ENCODE measurements at places on chromosomes 13 and 19. TPM values are rescaled to one million over a fixed set of nuclear protein-coding genes. Genes with fewer than 3 reads are reported as not detected.

- H3K27me3 ChIP-seq: peaks cover 74% of the 10 kb centered on the region
- H3K4me3 ChIP-seq: peak overlapping the region; percentile 14
- no peak overlapping the region for H3K27ac ChIP-seq
- no peaks in the 10 kb centered on the region for H3K4me1 ChIP-seq
- H3K36me3 ChIP-seq: peaks cover 4% of the 10 kb centered on the region
- DNase-seq: no peak
Measured at GRCh38 chr19:55353356-55353802, 1.1 kb downstream of the COX6B2 start.

- H3K36me3 ChIP-seq: peaks cover 47% of the 10 kb centered on the region
- no peaks in the 10 kb centered on the region for H3K4me1 ChIP-seq
- no peaks in the 10 kb centered on the region for H3K27me3 ChIP-seq
- H3K27ac ChIP-seq: no peak overlapping the region
Measured at GRCh38 chr19:49874503-49875157, 2.5 kb downstream of the AKT1S1 start.

The PLIN3 gene
- total RNA-seq: 30.4 TPM

DNA sequence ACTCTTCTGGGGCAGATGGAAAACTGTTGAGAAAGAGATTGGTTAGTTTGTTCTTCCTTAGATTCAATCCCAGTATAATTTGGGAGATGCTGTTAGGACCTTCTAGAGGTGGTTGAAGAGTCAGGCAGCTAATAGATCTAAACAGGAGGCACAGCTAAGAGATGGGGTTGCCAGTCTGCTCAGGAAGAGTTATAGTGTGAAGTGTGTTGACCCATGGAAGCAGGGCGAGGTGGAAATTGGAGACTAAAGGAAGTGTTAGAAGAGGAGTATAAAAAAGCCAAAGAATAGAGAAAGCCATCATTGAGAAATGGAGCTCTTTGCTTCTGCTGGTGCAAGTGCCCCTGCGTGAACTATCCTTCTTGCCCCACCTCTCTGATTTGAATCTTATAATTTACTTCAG lies 3.8 kb upstream of the OXGR1 start:
- no peak overlapping the region for H3K4me3 ChIP-seq
- H3K36me3 ChIP-seq: no peaks in the 10 kb centered on the region
- no peaks in the 10 kb centered on the region for H3K27me3 ChIP-seq
- no peak overlapping the region for H3K27ac ChIP-seq
- H3K4me1 ChIP-seq: no peaks in the 10 kb centered on the region

- no peak for DNase-seq
- H3K36me3 ChIP-seq: no peaks in the 10 kb centered on the region
- H3K27me3 ChIP-seq: no peaks in the 10 kb centered on the region
Measured at GRCh38 chr13:60645676-60646075, 248.7 kb downstream of the TDRD3 start.

GRCh38 chr19:49588365-49589122 lies 2.4 kb upstream of the PRR12 start:
- no peaks in the 10 kb centered on the region for H3K36me3 ChIP-seq
- no peak for DNase-seq
- H3K4me1 ChIP-seq: no peaks in the 10 kb centered on the region

- no peaks in the 10 kb centered on the region for H3K36me3 ChIP-seq
- DNase-seq: no peak
- H3K4me1 ChIP-seq: peaks cover 52% of the 10 kb centered on the region
- no peak overlapping the region for H3K4me3 ChIP-seq
Measured at GRCh38 chr19:13848798-13849676, 27.9 kb upstream of the NANOS3 start.

- no peak overlapping the region for H3K27ac ChIP-seq
- no peak overlapping the region for H3K4me3 ChIP-seq
- H3K36me3 ChIP-seq: no peaks in the 10 kb centered on the region
- no peaks in the 10 kb centered on the region for H3K4me1 ChIP-seq
Measured at GRCh38 chr19:2514981-2515518, 39.1 kb downstream of the GADD45B start.

- DNase-seq: no peak
- H3K27ac ChIP-seq: no peak overlapping the region
- peaks cover 8% of the 10 kb centered on the region for H3K4me1 ChIP-seq
- no peaks in the 10 kb centered on the region for H3K36me3 ChIP-seq
- no peak overlapping the region for H3K4me3 ChIP-seq
- no peaks in the 10 kb centered on the region for H3K27me3 ChIP-seq
Measured at GRCh38 chr13:94031609-94032008, 447.9 kb downstream of the DCT start.

DNA sequence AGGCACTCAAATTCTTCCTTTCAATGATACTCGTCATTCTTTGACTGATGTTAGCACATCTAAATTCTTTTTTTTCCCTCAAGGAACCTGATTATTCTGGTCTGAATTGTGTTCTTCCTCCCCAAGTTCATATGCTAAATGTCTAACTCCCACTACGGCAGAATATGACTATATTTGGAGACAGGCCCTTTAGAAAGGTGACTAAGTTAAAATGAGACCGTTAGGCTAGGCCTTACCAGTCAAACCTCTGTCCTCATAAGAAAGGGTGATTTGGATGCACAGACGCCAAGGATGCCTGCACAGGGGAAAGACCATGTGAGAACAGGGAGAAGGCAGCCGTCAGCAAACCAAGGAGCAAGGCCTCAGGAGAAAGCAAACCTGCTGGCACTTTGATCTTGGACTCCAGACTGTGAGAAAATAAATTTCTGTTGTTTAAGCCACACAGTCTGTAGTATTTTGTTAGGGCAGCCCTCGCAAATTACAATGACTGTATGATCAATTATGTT lies 13.1 kb upstream of the FOXO1 start:
- H3K27me3 ChIP-seq: no peaks in the 10 kb centered on the region
- H3K4me1 ChIP-seq: peaks cover 23% of the 10 kb centered on the region
- no peak overlapping the region for H3K27ac ChIP-seq
- no peak for DNase-seq

- no peak overlapping the region for H3K27ac ChIP-seq
- no peaks in the 10 kb centered on the region for H3K36me3 ChIP-seq
- no peak for DNase-seq
- H3K4me3 ChIP-seq: no peak overlapping the region
- H3K4me1 ChIP-seq: no peaks in the 10 kb centered on the region
Measured at GRCh38 chr13:37047032-37047431, 12.5 kb downstream of the SUPT20H start.

GRCh38 chr19:38709671-38710415 lies 34.4 kb downstream of the CAPN12 start:
- peaks cover 58% of the 10 kb centered on the region for H3K4me1 ChIP-seq
- DNase-seq: no peak
- H3K27me3 ChIP-seq: no peaks in the 10 kb centered on the region
- H3K4me3 ChIP-seq: no peak overlapping the region
- H3K36me3 ChIP-seq: peaks cover 85% of the 10 kb centered on the region

GRCh38 chr13:67094952-67095351 lies 135.2 kb downstream of the PCDH9 start:
- no peaks in the 10 kb centered on the region for H3K4me1 ChIP-seq
- H3K4me3 ChIP-seq: no peak overlapping the region
- H3K27ac ChIP-seq: no peak overlapping the region

DNA sequence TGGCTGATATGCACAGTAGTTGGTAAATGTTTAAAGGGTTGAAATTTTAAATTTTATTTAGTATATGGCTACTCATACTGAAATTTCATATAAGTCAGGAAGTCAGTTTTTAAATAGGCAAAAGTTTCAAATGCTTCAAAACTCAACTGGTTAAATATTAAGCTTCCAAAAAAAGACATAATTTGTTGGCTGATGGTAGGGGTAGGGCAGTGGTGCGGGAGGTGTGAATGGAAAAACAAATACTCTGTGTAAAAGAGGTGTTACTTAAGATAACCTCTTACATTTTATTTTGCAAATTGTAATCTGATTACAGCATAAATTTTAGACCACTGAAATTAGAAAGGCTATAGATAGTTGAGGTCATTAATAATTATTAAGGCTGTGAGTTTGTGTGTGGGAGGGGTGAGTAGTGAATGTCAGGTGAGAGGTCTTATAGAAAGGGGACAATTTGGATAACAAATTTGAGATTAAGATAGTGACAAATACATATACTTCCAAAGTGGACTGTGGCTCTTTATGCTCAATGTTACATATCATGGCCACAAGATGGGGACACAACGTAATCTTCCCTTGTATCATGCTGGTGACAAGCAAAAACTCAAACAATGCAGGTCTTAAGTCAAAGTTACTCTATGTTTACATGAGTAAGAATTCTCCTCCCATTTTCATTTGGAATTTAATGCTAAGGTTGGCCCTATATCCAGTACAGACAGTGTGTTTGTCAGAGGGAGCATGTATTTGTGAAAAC lies 36.6 kb upstream of the OXGR1 start:
- H3K27me3 ChIP-seq: no peaks in the 10 kb centered on the region
- no peak overlapping the region for H3K4me3 ChIP-seq
- H3K4me1 ChIP-seq: no peaks in the 10 kb centered on the region
- no peaks in the 10 kb centered on the region for H3K36me3 ChIP-seq
- DNase-seq: no peak

The ZNF726 gene
- total RNA-seq: 0.39 TPM

- H3K27ac ChIP-seq: peak overlapping the region; percentile 93
- no peaks in the 10 kb centered on the region for H3K36me3 ChIP-seq
- DNase-seq: no peak
- peaks cover 20% of the 10 kb centered on the region for H3K4me1 ChIP-seq
- H3K4me3 ChIP-seq: no peak overlapping the region
Measured at GRCh38 chr19:55649268-55650125, 1.5 kb downstream of the CCDC106 start.

The CGB5 gene
- total RNA-seq: not detected
